ENCODE measurements at places on chromosomes 7 and 10.

DNA sequence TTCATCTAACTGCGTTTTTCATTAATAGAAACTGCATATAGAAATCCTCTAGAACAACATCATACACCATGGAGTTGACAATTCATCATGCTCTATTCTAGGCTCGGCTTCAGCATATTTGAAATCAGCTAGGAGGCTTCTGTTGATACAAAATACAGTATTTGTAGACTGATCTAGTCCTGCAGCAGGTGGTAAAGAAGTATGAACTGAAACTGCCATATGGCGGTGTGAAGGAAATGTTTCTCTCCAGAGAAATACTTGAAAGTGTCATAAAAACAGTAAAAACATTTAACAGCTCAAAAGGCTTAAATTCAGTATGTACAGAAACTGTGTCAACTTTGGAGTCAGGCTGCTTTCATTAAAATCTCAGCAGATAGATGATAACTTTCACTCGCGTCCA lies 32.0 kb upstream of the MYO3A start:
- no peak for DNase-seq

- no peak for DNase-seq
Observed at GRCh38 chr7:128530855-128531104, 54.2 kb downstream of the METTL2B start.

DNA sequence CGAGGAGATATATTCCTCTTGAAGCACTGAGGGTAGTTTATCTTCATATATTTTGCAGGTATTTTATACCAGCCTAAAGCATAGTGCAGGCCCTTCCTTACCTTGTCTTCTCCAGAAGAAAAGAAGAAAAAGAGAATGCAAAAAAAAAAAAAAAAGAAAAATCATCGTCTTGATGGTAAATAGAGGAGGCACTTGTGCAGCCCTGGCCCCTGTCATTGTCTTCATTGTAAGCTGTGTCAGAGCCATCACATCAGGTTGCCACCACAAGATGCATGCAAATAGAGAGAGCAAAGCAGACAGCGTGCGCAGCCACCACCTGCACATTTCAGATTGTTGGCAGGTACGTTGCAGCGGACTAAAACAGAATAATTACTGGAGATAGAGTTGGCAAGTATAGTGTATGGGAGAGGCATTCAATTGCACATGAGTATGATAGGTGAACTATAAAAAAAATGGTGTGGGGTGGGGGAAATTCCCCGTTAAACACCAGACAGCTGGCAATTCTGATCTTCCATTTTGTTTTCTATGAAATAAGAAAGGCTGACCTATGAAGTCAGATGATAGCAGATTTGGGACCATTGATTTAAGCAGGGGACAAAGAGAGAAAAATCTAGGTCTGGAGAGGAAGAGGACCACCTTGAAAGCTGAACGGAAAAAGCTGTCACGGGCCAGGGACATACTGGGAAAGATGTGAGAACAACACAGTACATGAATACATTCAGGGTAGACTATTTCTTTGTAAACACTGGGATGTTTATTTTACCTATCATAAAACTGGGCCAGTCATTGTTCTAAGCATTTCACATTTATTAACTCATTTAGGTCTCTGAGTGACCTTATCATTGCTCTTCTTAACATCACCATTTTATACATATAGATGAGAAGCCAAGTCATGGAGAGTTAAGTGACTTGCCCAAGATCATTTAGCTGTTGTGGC lies 306.3 kb upstream of the SP8 start:
- DNase-seq, result no peak

GRCh38 chr10:62946278-62946677 lies 130.1 kb upstream of the EGR2 start:
- DNase-seq, result no peak

GRCh38 chr7:11104578-11104977 lies 130.9 kb downstream of the PHF14 start:
- DNase-seq, result no peak

DNA sequence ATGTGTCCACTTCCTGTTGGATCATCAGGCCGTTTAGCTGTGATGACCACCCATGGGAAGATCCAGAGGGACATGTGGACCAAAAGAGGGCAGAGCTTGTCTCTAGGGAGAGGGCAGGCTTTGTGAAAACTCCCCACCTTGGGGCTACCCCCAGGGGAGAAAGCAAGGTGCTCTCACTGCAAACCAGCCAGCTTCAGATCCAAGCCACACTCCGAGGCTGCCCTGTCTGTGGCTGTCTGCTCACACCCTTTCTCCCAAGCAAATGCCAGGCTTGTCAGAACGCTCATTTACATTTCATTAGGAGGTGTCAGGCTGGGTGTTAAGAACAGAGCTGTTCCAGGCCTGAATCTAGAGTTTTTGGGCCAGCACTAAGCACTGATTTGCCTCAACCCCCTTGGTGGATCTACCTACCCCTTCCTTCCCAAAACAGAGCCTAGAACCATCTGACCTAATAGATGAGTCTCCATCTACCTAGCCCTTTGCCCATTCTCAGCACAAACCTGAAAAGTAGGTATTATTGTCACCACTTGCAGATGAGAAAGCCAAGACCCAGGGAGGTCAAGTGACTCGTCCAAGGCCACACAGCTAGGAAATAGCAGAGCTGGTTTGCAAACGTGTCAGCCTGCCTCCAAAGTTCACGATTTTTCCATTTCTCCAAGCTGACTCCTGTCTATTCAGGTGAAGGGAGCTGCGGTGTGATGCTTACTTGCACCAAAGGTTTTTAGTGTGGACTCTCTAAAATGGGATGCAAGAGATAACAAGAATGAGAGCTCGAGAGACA lies 130.9 kb downstream of the EMX2 start:
- no peak for DNase-seq

DNA sequence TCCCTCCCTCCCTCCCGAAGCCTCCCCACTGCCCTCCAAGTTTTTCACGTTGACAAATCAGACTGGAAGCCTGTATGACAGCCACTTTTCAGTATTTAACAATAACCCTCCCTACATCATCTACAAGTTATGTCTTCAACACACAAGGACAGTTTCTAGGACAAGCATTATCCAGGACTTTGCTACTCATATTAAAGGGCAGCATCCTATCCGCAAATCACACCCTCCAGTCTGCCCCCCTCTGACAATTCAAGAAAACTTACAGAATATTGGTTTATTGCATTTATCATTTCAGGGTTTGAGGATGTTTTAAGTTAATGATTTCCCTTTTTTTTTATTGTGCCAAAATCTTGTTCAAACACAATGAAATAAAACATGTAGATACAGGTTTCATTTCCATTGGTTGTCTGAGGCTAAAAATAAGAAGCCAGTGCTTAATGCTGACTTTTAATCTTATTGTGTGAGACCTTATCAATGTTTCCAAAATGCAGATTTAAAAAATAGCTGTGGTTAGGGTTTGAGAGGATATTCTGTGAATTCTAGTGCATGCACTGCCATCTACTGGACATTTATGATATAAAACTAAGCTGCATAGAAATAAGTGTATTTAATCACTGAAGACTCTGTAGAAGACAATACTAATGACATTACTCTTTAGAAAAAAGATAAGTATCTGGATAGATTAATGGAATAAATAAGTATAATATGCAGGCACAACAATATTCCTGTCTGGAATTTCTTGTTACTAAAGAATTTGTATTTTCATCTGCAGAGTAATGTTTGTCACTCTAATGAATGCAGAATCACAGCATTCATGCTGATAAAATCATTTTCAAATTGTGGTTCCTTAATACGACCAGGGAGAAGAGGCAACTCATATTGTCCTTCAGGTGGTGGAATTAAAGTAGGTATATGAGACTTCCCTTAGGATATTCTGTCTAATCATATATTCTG lies 64.1 kb downstream of the CAV1 start:
- peak; percentile 52 for DNase-seq

DNA sequence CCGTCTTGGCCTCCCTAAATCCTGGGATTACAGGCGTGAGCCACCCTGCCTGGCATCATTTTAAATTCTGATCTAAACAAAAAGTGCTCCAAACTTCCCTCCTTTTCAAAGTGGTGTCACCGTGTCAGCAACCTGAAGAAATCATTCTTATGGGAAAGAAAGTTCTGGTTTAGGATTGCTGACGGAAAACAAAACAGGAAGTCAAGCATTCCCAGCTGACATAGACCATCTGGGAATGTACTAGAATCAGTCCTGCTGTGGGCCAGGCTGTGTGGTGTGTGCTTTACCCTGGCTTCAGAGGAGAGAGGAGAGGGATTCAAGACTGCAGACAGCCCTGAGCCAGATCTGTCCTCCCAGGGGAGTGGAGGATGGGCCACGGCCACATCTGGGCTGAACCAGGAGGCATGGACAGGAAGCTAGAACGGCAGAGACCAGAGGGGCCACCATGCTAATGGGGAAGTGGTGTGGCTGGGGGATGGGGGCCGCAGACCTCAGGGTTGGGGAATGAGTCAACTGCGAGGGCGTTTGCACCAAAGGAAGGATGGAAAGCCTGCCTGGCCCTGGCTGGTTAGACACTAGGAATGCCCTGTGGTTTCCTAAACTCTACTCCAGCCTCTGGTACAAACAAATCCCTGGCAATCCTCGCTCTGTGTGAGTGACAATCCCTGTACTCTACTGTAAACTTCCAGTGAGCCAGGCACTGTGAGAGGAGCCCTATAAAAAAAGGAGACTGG lies 16.7 kb upstream of the CLIP2 start:
- peak; percentile 89 for DNase-seq

DNA sequence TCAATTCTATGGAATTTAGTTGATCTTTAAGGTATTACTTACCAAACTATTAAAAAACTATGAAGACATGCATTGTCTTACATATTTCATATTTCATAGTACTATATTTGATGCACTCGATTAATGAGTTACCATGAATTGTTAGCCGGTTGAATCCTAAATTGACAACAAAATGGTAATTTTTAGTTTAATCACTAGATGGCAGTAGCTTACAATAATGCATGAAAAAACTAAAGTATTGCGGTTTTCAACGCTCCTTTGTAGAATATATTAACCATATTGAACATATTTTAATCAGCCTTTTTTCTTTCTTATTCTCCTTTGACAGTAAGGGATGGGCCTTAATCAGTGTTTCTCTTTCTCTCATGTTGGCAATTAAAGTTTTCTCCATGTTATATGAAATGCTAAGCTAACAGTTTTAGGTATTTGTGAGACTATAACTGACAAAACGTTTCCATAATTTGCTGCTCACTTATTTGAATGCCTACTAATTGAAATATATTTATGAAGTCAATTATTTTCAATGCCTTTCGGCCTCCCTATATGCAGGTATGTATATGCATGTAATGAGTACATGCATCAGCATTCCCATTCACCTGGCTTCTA lies 48.5 kb upstream of the ARL4A start:
- no peak for DNase-seq

DNA sequence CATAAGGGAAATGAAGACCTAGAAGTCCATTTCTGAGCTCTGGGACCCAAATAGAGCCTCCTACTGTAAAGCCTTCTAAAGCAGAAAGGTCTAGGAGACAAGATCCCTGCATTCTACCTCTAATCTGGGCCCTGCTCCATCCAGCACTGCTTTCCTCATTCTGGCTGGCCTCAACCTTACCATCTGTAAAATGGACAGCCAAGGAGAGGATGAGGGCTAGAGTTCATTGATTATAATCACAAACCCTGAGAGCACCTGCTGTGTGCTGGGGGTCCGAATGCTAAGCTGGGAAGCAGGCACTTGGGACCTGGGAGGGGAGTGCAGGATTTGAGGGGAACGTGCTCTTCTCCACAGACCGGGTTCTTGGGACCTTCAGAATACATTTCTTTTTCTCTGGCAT lies 454.0 kb upstream of the ZMIZ1 start:
- no peak for DNase-seq
